H1 (cell line): ENCODE measurements at places on chromosomes 2 and 18. TPM values are rescaled to one million over a fixed set of nuclear protein-coding genes. Genes with fewer than 3 reads are reported as not detected.

DNA sequence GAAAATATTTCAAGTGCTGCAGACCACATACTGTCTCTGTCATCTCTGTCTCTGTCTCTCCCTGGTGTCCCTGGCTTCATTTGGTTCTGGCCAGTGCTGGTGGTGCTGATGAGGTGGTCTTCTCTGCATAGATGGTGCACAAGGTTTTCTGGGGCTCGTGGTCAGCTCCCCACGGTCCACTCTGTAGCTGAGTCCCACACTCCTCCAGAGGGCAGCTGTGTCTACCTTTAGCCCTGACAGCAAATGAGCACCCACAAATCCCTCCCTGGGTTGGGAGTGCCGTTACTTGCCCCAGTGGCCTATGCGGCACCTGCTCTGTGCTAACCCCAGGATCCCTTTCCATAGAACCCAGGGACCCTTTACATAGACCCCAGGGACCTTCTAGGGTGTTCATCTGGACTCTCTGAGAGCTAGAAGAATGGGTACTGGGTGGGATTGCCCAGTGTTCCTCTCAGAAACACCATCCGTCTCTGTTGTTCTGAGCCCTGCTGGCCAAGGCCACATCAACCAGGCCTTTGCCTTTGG lies 129.3 kb downstream of the CAPN13 start:
- no peaks in the 10 kb centered on the region for H3K4me1 ChIP-seq
- no peaks in the 10 kb centered on the region for H3K27me3 ChIP-seq
- DNase-seq, result no peak
- H3K36me3 ChIP-seq, result no peaks in the 10 kb centered on the region
- no peak overlapping the region for H3K4me3 ChIP-seq

DNA sequence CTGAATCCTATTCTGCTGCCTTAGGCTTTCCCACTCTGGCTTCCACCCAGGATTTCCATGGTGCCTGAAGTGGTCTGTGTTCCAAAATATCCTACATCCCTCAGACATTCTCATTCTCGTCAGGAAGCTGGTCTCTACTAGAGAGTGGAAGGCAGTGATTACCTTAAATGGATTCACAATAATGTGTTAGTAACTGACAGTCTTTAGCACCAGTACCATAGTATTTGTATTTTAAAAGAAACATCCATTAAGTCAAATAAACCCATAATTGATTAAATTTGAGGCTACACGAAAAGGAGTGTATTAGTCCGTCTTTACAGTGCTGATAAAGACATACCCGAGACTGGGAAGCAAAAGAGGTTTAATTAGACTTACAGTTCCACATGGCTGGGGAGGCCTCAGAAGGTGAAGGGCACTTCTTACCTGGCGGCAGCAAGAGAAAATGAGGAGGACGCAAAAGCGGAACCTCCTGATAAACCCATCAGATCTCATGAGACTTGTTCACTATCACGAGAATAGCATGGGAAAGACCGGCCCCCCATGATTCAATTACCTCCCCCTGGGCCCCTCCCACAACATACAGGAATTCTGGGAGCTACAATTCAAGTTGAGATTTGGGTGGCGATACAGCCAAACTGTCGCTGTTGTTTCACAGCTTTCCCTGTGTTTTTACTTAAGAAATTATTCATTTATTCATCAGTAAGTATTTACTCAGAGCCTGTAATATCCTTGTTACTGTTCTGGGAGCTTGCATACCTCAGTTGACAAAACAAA lies 306.5 kb downstream of the STK39 start:
- H3K4me3 ChIP-seq, result no peak overlapping the region
- no peaks in the 10 kb centered on the region for H3K27me3 ChIP-seq
- H3K27ac ChIP-seq, result no peak overlapping the region
- DNase-seq, result no peak
- H3K36me3 ChIP-seq, result no peaks in the 10 kb centered on the region
- H3K4me1 ChIP-seq, result peaks cover 1% of the 10 kb centered on the region

DNA sequence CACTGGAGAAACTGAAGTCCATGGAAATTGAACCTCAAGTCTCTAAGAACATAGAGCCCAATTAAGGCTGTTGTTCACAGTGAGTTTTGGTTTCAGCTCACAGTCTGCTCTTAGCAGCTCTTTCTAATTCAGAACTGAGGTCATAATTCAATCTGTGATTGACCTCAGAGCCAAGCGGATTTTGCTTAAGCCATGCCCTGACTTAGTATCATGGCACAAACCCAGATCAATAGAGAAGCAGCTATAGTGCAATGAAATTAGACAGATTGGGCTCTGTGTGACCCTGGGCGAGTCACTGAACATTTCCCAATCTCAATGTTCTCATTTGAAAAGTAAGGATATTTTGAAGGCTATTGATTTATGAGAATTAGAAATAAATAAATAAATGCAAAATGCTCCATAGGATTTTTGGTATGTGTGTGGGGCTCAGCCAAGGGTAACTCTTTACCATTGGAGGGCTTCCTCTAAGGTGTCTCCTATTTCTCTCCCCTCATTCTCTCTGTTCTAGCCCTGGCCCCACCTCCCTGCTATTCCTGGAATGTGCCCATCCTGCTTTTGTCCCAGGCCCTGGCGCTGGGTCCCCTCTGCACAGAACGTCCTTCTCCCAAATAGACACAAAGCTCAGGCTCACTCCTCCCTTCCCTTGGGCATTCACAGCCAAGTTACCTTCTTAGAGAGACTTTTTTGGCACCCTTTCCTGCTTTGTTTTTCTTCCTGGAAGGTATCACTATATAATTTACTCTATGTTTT lies 239.6 kb downstream of the LPIN1 start:
- H3K4me1 ChIP-seq, result no peaks in the 10 kb centered on the region; the same call in 1 of the 2 replicates
- H3K27ac ChIP-seq, result no peak overlapping the region
- H3K27me3 ChIP-seq, result no peaks in the 10 kb centered on the region

DNA sequence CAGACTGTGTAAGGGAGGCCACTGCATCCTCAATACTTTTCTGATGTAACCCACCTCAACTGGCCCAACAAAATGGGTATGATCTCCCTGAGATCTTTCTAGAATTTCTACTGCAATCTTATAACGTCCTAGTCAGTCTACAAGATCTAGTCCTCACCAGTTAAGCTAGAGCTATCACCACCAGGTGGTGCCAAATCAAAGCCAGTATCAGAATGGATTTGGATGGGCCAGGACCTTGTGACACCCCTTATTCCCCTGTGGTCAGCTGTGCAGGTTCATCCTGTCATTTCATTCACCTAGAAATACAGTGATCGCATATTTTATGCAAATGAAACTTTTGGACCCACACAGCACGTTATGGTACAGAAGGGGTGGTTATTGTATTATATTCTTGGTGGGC lies 90.3 kb downstream of the OLA1 start:
- no peaks in the 10 kb centered on the region for H3K27me3 ChIP-seq
- no peak overlapping the region for H3K27ac ChIP-seq
- H3K36me3 ChIP-seq, result no peaks in the 10 kb centered on the region; the same call in 1 of the 2 replicates
- no peaks in the 10 kb centered on the region for H3K4me1 ChIP-seq

DNA sequence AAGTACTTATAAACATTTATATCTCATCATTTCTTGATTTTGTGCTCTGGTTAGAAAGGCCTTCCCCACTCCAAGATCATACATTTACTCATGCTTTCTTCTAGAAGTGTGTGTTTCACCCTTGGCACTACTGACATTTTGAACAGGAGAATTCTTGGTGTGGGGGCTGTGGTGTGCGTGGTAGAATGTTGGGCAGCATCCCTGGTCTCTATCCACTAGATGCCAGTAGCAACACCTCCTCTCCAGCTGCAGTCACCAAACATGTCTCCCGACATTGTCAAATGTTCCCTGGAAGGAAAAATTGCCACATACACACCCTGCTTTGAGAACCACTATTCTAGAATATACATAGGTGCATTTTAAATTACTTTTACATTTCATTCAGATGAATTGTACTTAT lies 8.7 kb upstream of the TGIF1 start:
- H3K4me3 ChIP-seq, result peak overlapping the region; percentile 10; the same call in 1 of the 2 replicates
- H3K27ac ChIP-seq, result no peak overlapping the region
- peaks cover 10% of the 10 kb centered on the region for H3K4me1 ChIP-seq
- H3K27me3 ChIP-seq, result no peaks in the 10 kb centered on the region

DNA sequence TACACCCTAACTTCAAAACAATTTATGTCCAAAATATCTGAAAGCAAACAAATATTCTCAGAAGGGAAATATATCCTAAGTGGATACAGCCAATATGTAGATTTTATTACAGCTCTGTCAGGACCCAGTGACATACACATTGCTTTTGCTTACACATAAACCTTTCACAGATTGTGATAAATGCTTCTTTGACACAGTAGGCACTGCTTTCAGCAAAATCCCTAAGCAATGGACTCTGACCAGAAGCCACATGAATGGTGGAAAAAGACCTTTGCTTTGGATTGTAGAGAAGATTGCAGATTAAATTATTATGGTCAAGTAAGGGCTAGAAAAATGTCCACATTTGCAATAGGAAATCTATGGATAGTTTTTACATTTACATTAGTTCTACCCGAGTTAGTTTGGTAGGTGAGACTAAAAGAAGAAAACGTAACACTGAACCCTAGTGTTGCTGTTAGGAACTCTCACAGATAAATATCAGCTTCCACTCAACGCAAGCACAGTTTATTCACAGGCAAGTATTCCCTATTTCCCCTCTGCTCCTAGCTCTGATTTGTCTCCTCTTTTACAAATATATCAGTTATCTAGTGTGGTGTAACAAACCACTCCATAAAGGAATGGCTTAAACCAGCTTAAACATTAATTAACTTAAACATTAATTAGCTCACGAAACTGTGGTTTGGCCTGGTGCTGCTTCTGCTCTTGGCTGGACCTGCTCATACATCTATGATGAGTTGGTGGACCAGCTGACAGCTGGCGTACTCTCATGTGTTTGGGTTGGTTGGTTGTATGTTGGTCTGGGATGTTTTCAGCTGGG lies 23.6 kb upstream of the SERPINE2 start:
- no peak overlapping the region for H3K27ac ChIP-seq
- no peaks in the 10 kb centered on the region for H3K27me3 ChIP-seq

- peaks cover 81% of the 10 kb centered on the region for H3K27me3 ChIP-seq
- no peak overlapping the region for H3K27ac ChIP-seq
- peak; percentile 62 for DNase-seq
- no peaks in the 10 kb centered on the region for H3K36me3 ChIP-seq
- peaks cover 16% of the 10 kb centered on the region for H3K4me1 ChIP-seq
- peak overlapping the region; percentile 19 for H3K4me3 ChIP-seq
Measured at GRCh38 chr2:219059725-219060682, 717 bp downstream of the IHH start.

DNA sequence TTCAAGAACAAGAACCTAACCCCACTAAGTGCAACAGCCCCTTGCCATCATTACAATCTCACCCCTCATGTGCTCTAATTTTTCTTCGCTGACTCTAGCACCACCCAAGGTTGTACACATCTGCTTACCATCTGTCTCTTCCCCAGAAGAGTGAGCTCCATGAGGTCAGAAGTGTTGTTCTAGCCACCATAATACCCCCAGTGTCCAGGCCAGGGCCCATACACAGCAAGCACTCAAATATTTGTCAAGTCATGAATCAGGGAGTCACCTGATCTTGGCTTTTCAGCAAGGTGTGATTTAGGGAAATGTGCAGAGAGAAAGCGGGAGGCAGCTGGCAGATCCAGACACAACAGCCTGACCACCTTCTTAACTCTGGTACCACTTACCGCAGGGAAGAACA lies 5.7 kb downstream of the ERCC3 start:
- DNase-seq, result peak; percentile 13
- H3K4me3 ChIP-seq, result no peak overlapping the region
- no peaks in the 10 kb centered on the region for H3K27me3 ChIP-seq

GRCh38 chr2:74548900-74549826 lies 4.6 kb downstream of the LOXL3 start:
- peak overlapping the region; percentile 70 for H3K4me3 ChIP-seq
- H3K4me1 ChIP-seq, result peaks cover 5% of the 10 kb centered on the region
- no peak for DNase-seq
- H3K36me3 ChIP-seq, result no peaks in the 10 kb centered on the region
- peaks cover 59% of the 10 kb centered on the region for H3K27me3 ChIP-seq

- no peaks in the 10 kb centered on the region; the same call in 1 of the 2 replicates for H3K4me1 ChIP-seq
- H3K36me3 ChIP-seq, result no peaks in the 10 kb centered on the region
- no peak overlapping the region for H3K27ac ChIP-seq
- no peaks in the 10 kb centered on the region for H3K27me3 ChIP-seq
- DNase-seq, result no peak
Measured at GRCh38 chr2:229620289-229620688, 94.1 kb downstream of the DNER start.

- H3K4me3 ChIP-seq, result no peak overlapping the region
- H3K27ac ChIP-seq, result no peak overlapping the region
- H3K27me3 ChIP-seq, result peaks cover 3% of the 10 kb centered on the region; the same call in 1 of the 2 replicates
- no peaks in the 10 kb centered on the region for H3K36me3 ChIP-seq
Measured at GRCh38 chr2:111034606-111035005, 86.1 kb upstream of the BCL2L11 start.

DNA sequence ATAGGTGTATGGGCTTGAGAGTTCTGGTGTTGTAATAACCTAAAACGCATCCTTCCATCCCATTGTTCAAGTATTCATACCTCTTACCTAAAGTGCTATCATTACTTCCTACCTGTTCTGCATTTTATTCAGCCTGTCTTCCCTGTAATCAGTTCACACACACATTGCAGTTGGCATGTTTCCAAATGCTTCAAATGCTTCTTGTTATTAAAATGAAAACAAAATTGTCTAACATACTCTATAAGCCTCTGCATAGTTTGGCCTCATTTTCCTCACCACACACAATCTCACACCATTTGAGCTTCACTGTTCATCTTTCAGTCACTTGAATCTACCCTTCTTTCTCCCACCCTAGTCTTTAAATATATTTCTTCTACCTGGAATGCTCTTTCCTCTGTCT lies 1178.2 kb upstream of the NRXN1 start:
- DNase-seq, result no peak
- H3K27ac ChIP-seq, result no peak overlapping the region
- no peaks in the 10 kb centered on the region for H3K36me3 ChIP-seq
- H3K4me1 ChIP-seq, result no peaks in the 10 kb centered on the region

GRCh38 chr18:2513616-2514015 lies 57.7 kb downstream of the METTL4 start:
- no peak overlapping the region for H3K27ac ChIP-seq
- no peaks in the 10 kb centered on the region for H3K4me1 ChIP-seq
- no peak overlapping the region for H3K4me3 ChIP-seq
- no peak for DNase-seq
- no peaks in the 10 kb centered on the region for H3K36me3 ChIP-seq

DNA sequence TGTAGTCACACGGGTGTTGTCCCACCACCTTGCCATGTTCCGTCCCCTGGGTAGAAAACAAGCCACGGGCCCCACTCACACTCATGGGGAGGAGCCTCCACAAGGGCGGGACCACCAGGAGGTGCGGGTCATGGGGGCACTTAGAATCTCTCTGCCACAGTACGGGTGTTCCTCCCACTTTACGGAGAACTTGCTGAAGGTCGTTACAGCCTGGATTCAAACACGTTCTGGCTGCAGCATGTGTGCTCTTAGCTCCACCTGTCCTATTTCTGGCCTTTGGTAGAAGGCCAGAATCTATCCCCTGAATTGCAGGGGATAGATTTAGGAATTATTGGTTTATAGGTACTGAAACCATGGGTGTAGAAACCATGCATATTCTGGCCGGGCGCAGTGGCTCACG lies 14.9 kb upstream of the CEP192 start:
- no peaks in the 10 kb centered on the region for H3K27me3 ChIP-seq
- no peak overlapping the region for H3K4me3 ChIP-seq
- peaks cover 30% of the 10 kb centered on the region for H3K36me3 ChIP-seq
- no peaks in the 10 kb centered on the region for H3K4me1 ChIP-seq
- H3K27ac ChIP-seq, result no peak overlapping the region
- DNase-seq, result no peak

MZT2A gene
- total RNA-seq, result 116 and 123 TPM in 2 replicates

HES6 gene
- total RNA-seq, result 35.2 and 36.3 TPM in 2 replicates

SERPINB11 gene
- total RNA-seq, result not detected in 2 replicates

ACADL gene
- total RNA-seq, result 0.34 and 0.40 TPM in 2 replicates

APCDD1 gene
- 2.6 and 3.0 TPM in 2 replicates for total RNA-seq
